ENCODE measurements at places on chromosomes 1 and 21.

- no peak for DNase-seq
These were observed 306.9 kb downstream of the TTLL7 start for GRCh38 chr1:83691953-83692500.

DNA sequence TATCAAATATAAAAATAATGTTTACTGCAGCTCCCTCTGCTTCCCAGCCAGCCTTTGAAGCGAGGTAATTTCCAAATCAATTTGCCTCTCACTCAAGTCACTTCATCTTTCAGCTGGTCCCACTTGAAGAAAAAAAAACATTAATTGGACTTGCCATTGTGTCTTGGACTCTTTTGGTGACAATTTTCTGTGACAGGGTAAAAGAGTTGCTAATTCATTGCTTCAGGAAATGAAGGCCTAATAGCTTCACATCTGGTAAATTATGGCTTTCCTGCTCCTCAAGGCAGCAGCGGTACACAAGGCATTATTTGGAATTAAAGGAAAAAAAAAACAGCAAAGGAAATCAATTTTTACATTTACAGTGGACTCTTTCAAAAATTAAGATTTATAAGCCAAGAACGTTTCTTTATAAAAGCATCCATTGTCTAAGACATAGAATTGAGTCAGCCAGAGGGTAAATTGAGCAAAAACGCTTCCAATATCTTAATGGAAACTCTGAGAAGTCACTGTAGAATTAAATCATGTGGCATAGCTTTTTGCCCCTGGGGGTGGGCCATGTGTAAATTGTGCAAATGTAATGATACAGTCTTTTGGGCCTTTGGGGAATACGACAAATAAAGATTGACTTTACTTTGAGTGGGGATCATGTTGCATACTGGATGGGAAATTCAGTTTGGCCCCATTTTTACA, 102.5 kb downstream of the LYPLAL1 start:
- DNase-seq, result no peak

DNA sequence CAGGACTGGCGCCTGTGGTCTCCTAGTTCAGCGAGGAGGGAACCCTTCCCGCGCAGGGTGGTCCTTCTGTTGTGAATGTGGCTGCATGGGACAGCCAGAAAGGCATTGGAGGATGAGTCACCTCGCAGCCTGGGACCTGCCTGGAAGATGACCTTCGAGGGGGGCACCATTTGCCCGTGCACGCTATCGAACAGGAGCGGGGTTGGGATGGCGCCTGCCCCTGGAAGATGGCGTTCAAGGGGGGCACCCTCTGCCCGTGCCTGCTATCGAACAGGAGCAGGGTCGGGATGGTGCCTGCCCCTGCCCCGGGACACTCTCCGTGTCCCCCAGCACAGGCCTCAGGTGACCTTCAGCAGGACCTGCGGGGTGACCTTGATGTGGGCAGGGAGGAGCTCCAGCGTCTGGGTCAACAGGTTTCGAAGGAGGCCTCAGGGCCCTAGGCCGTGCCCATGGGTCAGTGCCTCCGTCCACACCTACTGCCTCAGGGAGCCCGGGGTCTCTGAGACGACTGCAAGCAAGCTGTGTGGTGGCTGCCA, 1.7 kb upstream of the ACTRT2 start:
- no peak for DNase-seq

GRCh38 chr1:57124768-57125446, 159.1 kb upstream of the C8B start:
- peak; percentile 55 for DNase-seq

DNA sequence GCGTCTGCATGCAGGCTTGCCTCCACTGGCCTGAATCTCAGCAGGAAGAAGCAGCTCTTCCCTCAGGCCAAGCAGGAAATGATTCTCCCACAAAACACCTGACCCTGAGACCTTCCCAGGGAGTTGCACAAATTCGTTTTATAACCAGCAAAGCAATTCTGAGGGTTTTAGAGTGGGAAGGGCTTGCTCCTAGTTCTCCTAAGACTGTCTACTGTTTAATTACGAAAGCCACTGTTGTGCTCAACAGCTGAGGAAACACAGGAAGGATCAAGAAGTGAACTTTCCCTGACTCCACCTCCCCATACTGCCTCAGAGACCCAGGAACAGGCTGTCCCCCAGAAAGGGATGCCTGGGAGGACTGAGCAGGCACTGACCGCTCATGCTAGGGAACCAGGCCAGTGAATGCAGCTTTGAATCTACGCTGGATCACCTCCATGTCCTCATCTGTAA, 37.0 kb upstream of the PUM1 start:
- peak; percentile 69 for DNase-seq

Measured in IMR-90 (cell line).